ENCODE measurements at places on chromosomes 1 and 21.

DNA sequence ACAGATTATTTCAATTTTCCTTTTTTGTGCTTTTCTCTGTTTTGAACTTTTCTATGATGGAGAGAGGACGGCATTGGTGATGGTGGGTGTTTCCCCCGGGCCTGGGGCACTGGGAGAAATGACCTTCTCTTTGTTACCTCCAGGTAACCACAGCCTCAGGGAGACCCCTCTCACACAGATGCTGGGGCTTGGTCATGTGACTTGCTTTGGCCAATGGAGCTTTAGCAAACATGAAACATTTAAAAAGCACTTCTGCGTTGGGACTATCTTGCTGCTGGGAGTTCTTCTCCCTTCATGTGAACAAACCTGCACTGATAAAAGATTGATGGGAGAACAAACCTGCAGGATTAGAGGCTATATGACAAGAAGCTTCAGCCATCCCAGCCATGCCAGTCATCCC is 122.9 kb downstream of the NGF start:
- no peak for DNase-seq
- no peaks in the 10 kb centered on the region for H3K36me3 ChIP-seq
- H3K4me1 ChIP-seq = no peaks in the 10 kb centered on the region

GRCh38 chr1:225458222-225458631 is 30.4 kb upstream of the LBR start:
- no peaks in the 10 kb centered on the region for H3K27me3 ChIP-seq
- DNase-seq = no peak
- H3K27ac ChIP-seq = no peak overlapping the region
- no peaks in the 10 kb centered on the region for H3K4me1 ChIP-seq
- no peaks in the 10 kb centered on the region for H3K36me3 ChIP-seq
- no peak overlapping the region for H3K4me3 ChIP-seq

- peak; percentile 88 for DNase-seq
- H3K4me3 ChIP-seq = no peak overlapping the region
- H3K27ac ChIP-seq = peak overlapping the region; percentile 74
These were observed 10.1 kb upstream of the PROK1 start for GRCh38 chr1:110440877-110441276.

GRCh38 chr1:192698731-192699130 is 62.8 kb downstream of the RGS13 start:
- H3K4me3 ChIP-seq = no peak overlapping the region
- no peaks in the 10 kb centered on the region for H3K4me1 ChIP-seq
- DNase-seq = no peak
- no peaks in the 10 kb centered on the region for H3K36me3 ChIP-seq
- H3K27me3 ChIP-seq = no peaks in the 10 kb centered on the region

DNA sequence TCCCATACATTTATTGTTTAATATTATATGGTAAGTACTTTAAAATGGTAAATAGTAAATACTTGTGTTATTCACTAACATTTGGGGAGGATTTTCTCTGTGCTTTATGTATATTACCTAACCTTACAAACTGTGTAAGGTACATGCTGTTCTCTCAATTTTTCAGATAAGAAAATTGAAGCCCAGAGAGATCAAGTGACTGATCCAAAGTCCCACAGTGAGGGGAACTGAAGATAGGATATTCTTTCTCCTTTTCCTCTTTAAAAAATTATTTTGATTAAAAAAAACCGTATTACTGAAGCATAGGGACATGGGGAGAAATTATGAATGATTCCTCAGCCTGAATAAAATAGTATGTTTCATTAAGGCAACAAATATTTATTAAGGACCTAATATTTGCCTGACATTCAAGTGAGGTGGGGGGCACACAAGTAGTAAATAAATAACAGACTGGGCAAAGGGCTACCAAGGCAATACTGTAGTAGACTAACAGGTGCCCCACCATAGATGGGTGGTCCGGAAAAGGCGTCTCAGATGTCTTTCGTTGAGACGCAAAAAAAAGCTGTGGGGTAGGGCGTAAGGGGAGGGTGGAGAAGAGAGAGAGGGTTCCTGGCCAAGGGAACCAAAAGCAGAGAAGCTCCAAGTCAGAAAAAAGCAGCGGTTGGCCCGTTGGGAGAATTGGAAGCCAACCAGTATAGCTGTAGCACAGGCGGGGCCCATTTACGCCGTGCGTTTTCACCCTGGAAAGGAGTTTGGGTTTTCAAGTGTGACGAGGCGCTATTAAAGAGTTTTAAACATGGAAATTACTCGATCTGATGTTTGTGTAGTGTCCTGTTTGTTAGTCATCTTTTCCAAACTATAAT is 944 bp upstream of the AGO3 start:
- H3K4me1 ChIP-seq = peaks cover 24% of the 10 kb centered on the region
- no peaks in the 10 kb centered on the region for H3K36me3 ChIP-seq
- H3K27me3 ChIP-seq = no peaks in the 10 kb centered on the region
- peak overlapping the region; percentile 55 for H3K4me3 ChIP-seq

DNA sequence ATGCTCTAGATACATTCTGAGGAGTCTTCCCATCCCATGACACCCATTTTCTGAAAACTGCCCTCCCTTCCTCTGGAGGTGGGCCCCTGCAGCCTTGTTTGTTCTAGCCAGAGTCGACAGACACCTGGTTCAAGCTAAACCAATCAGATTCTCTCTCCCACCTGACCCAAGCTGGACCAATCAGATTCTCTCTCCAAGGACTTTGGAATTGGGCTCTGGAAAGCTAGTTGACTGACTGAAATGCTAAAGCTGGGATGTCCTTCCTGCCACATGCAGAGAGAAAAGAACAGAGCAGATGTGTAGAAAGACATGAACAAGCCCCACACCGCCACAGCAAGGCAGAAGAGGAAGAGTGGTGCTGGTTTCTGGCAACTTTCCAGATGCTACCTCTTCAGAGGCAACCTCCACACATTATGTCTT is 24.6 kb downstream of the ASAP3 start:
- no peaks in the 10 kb centered on the region for H3K27me3 ChIP-seq
- H3K4me1 ChIP-seq = peaks cover 20% of the 10 kb centered on the region
- no peaks in the 10 kb centered on the region for H3K36me3 ChIP-seq
- no peak overlapping the region for H3K27ac ChIP-seq
